ENCODE measurements at places on chromosomes 3 and 15.

GRCh38 chr3:140850210-140850955, 91.3 kb upstream of the SLC25A36 start:
- DNase-seq: no peak

DNA sequence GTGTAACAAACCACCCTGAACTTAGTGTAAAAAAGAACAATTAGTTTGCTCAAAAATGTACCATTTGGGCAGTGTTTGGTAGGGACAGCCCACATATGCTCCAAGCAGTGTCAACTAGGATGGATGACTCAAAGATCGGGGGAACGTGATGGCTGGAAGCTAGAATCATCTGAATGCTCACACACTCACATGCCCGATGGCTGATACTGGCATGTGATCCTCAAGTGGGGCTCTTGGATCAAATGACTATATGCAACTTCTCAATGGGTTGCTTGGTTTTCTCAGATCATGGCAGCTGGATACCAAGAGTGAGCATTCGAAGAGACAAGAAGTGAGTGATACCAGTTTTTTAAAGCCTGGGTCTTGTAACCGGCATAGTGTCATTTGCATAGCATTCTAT, 335.9 kb upstream of the KCNMB2 start:
- no peak for DNase-seq

DNA sequence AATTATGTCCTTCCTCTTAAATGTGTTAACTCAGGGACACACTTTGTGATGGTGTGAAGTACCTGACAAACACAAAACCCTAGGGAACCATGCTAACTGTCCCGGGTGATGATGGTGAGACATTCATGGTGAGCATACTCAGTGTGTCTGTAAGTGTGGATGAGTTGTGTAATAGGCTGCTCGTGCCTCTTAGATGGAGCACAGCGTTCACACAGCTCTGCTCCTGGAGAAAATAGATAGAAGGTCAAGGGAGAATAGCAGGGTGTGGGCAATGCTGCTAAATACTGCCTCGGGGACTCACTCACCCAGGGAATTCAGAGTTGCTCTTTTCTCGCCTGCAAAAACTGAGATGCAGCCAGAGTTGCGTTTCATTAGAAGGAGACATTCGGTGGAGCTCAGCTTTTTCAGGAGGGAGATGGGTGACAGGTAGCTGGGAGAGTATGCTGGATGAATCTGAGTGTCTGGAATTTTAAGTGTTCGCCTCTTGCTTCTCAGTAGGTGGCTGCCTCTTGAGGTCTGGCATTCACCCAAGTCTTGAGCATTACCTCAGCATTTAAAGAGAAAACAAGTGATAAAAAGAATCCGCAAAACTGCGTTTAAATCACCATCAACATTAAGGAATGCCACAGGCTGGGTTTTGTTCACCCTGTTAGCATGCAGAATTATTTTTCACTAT, 813.2 kb downstream of the AGBL1 start:
- DNase-seq: no peak

DNA sequence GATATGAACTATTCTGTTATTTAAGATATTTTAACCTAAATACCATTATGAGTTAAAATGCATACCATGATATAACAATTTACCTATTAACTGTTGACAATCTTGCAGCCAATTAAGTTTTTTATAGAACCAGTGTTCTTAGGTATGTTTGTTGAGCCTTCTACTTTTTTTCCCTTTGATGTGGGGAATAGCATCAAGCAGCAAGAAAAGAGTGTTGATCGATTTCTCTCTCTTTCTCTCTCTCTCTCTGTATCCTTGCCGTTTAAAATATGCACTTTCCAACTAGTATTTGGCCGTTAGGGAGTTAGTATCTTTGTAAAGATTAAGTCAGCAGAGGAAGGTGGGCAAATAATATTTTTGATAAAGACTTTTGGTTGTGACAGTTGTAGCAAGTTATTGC, 5.9 kb downstream of the CHD2 start:
- no peak for DNase-seq

- DNase-seq: no peak
Observed at GRCh38 chr3:40877631-40878463, 321.5 kb upstream of the CTNNB1 start.

GRCh38 chr3:108099679-108100428, 9.0 kb upstream of the CD47 start:
- no peak for DNase-seq

DNA sequence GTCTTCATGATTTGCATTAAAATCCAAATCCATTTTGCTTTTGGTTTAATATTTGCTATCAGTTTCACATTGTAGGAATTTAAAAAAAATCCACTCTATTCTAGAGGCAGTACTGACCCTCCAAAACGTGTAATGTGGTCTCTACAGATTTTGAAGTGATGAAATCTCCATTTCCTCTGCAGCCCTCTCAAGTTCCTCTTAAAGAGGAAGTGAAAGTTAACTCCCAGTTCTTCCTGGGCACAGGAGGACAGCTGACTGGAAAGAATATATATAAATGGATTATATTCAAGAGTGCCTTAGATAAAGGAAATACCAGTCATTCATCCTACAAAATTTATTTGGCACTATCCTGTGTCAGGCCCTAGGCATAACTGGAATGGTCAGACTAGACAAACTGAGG, 83.5 kb upstream of the PLCL2 start:
- DNase-seq: no peak

GRCh38 chr3:113039546-113039945, 48.8 kb downstream of the GTPBP8 start:
- DNase-seq: no peak

GRCh38 chr15:69548395-69549180, 96.0 kb downstream of the RPLP1 start:
- no peak for DNase-seq

- no peak for DNase-seq
Observed at GRCh38 chr3:105793040-105793439, 75.8 kb downstream of the CBLB start.

DNA sequence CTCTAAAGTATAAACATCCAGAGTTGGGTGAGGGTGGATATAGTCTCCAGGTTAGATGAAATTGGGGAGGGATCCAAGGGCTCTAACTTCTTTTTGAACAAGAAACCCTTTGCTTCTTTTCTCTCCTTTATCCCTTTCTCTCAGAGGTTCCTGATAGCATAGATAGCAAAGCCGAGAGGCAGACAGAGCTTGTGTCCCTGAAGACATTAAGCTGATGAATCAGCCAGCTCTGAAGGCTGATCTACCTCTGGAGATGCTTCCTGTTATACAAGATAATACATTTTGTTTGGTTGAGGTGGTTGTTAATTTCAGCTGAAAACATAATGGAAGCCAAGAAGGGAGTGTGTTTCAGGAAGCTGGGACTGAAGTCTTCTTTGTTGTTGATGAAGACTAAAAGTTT, 193.2 kb downstream of the PDCD6IP start:
- DNase-seq: no peak

GRCh38 chr3:131903988-131904415, 130.8 kb downstream of the CPNE4 start:
- no peak for DNase-seq

- no peak for DNase-seq
Observed at GRCh38 chr15:45644437-45644836, 9.6 kb downstream of the SQOR start.
